ENCODE measurements at places on chromosomes 12 and 14.

GRCh38 chr12:55142669-55143565, 16.7 kb downstream of the OR9K2 start:
- peak; percentile 19 for DNase-seq

GRCh38 chr12:116381744-116382685, 104.5 kb upstream of the MED13L start:
- peak; percentile 92 for DNase-seq

DNA sequence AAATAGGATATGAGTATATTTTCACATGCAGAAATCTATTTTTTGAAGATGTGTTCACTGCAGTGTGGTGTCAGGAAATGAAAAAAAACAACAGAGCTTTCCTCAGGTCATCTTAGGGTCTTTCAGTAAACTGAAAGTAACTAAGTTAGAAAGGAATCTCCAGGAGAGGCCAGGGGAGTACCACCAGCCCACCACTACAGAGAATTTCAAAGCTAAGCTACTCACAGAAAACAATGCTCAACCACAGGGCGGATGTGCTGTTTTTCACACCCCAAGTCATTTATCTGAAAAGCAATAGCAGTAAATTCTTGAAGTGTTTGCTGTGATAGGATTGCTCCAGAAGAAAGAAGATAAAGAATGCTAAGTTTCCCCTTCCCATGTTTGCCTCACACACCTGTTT, 79.0 kb downstream of the IFNG start:
- no peak for DNase-seq

GRCh38 chr12:1197264-1198018, 206.4 kb downstream of the ERC1 start:
- DNase-seq: peak; percentile 24

DNA sequence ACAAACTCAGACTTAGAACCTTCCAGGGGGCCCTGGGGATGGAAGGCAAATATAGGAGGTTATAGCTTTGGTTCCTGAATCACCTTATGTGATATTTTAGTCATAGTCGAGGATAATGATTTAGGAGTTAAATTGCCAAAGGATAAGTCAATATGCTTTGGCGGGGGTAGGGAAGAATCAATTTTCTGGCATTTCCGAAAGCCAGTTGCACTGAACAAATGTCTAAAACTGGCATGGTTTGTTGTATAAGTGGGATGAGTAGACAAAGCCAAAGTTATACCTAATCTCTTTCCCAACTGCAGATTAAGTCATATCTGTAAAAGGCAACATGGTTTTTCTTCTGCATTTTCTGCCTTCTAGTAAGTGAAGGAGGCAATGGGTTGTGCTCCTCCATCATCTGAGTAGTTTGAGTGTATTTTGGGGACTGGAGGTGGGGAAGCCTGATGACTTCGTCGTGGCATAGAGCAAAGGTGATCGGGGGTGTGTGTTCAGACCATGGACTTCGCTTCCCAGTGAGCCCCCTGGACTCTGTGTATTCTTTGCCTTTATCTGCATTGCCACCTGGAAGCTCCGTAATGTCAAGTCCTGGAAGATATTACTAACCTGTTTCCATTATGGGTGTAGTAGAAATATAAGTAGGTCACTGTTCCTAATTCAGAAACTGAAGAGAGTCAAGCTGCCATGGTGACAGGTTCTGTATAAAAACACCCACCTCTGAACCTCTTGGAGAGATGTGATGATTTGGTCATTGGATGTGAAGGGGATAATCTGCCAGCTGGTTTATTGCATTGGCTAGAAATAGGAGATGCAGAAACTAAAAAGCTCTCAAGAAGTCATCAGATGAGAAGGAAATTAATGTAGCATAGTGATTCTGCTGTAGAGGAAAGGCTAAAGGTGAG, 24.5 kb downstream of the PPFIBP1 start:
- DNase-seq: no peak

Data from HS-27A (cell line).